Hematopoietic multipotent progenitor cell treated with erythropoietin and hydrocortisone succinate and interleukin-3 and kit ligand, for 15 days (in vitro differentiated cells): ENCODE measurements at places on chromosomes 3 and 15.

DNA sequence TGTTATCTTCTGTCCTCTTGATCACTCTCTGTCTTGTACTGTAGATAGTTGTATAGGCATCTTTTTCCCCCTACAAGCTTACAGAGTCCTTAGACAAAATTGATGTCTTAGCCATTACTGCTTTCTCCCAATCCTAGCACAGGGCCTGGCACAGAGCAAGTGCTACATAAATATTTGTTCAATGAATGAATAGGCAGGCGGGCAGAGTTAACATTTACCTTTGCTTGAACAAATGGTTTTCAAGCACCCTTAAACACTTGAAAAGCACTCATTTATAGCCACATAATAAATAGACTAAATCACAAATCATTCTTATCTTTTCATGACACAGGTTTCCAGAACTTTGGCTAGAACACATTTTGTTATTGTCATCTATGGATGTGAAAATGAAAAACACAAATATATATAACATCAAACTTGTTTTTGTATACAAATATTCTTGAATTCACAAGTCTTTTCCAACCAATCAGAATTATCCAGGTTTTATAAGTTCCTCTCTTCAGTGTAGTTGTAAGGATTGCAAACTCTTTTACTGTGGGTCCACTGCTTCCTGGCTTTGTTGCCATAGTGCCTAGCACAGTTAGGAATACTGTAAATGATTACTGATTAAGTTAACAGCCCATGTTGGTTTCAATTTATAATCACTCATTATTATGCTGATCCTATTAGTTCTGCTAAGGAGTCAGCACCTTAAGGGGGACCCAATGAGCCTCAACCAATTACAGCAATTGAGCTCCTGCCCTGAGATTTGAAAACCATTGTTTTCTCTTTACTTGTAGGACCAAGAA lies 61.9 kb downstream of the ISL2 start:
- DNase-seq, result no peak

DNA sequence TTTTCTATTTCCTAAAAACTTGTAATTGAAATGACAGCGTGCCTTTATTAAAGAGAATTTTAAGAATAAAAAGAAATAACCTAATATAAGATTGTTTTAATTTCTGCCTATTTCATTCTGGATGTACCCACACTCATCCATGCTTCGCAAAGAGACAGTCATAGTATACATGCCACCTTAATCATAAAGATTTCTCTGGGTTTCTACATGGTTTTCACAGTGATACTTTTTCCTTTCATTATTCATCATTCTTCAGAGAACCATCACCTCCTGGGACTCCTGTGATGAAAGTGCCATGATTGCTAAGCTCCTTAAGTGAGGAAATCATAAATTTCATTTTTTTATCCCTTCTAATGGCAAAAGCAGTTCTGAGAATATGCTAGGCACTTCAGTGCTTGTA lies 4.3 kb upstream of the CCR8 start:
- no peak for DNase-seq

GRCh38 chr3:156448300-156448699 lies 106.6 kb downstream of the SSR3 start:
- DNase-seq, result no peak

- no peak for DNase-seq
These were observed 35.9 kb downstream of the CCK start for GRCh38 chr3:42229942-42230688.

DNA sequence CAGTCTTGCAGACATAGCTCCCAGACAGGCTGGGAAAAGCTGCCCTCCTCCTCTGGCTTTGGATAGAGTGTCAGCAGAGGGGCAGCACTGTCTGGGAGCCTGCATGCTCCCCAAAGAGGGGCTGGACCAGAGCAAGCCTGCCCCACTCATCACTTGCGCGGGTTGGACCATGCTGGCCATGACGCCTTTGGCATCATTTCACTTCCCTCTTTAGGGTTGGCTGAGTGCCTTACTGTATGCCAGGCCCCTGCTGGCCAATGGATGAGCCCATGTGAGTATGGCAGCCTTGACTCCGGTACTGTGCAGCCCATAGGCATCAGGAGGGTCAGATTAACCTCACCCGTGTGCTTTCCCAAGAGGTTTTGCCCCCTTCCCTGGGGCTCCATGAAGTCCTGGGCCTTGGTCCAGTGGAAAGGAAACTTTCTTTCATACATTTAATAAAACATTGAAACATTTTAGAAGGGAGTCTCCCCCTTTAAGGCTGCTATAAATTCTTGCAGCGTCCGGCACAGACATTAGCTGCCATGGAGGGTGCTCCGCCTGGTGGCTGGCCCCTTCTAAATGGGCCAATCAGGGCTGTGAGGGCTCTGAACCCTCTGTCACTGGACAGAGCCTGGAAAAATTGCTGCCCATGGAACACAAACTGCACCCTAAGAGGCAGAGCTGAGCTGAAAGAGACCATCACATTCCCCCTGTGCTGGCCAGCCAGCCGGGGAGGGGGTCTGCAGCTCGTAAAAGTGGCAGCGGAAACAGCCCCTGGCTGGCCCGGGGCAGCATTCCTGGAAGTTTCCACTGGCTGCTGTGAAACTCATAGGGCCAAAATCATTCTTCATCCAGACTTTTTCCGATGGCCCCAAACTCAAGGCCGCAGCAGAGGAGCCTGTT lies 20.8 kb upstream of the DUSP7 start:
- no peak for DNase-seq

GRCh38 chr3:121758727-121759450 lies 9.3 kb upstream of the GOLGB1 start:
- DNase-seq, result no peak

- DNase-seq, result no peak
These were observed 8.9 kb upstream of the LRRK1 start for GRCh38 chr15:100909989-100910955.

DNA sequence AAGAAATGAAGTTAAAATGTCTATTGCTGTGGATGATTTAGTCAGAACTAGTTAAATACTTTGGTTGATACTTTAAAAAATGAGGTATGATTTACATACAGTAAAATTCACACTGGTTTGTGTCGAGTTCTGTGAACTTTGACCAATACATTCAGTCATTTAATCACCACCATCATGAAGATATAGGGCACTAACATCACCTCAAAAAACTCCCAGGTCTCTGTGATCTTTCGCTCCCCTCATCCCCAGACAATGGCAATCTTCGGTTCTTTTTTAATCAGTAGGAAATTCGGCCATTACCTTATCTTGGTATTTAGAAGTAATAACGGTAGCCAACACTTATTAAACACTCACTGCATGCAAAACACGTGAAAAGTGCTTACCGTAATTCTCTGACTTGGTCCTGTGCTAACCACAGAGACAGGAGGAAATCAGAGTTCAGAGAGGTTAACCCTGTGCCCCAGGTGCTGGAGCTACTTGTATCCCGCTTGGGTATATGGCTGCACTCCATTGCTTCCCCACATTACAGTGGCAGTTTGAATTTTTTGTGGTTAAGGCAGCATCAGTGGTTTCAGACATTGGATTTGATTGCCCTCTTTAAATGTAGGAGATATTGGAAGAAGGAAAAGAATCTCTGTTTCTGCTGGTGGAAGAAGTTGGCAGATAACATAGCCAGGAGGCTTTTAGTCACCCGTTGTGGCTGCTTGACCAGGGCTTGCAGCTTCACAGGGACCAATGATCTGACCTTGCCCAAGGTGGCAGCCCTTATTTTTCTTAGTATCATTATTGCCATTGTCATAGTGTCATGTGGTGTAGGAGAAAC lies 4.2 kb downstream of the PLCL2 start:
- DNase-seq, result no peak

DNA sequence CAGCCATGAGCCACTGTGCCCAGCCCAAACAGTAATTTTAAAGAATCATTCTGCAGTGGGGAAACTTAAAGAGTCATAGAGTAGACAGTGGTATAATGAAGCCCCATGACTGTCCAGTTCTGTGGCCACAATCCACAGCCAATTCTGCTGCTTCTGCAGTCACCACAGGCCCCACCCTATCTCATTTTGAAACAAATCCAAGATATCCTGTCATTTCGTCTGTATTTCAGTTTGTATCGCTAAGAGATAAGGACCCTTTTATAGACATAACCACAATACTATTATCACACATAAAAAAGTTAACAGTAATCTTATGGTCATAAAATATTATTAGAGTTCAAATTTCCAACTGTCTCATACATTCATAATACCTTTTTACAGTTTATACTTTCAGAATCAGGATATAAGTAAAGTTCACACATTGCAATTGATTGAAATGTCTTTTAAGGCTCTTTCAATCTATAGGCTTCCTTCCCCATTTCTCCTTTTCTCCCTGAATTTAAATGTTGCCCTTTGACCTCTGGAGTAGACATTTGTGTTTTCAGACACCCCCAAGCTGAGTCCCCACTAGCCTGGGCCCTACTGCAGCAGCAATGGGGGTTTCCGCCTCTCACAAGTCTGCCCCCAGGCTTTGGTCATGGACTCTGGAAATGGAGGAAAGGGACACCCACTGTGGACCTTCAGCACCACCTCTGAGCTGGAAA lies 4.2 kb upstream of the NUP210 start:
- no peak for DNase-seq

- peak; percentile 83 for DNase-seq
These were observed 1.8 kb upstream of the ZMYND10 start for GRCh38 chr3:50347187-50347813.

- DNase-seq, result no peak
These were observed 3.1 kb downstream of the GRIP2 start for GRCh38 chr3:14536837-14537589.

DNA sequence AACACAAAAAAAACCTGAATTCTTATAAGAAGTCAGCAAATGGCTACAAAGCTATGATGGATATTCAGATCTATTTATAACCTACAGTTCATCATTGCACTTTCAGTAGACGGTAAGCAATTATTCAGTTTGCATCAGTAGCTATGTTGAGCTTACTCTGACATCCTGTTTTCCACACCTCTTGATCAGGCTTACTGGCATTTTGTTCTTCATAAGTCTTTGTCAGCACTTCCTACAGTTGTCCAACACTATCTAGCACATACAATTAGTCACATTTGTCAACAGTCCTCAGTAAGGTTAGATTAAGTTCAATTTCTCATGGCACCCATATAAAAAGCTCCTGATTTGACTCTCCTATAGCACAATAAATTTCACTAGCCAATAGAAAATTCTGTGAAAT lies 71.2 kb upstream of the ST3GAL6 start:
- DNase-seq, result no peak

GRCh38 chr15:29433507-29434248 lies 164.1 kb upstream of the NSMCE3 start:
- no peak for DNase-seq

- DNase-seq, result no peak
These were observed 20.7 kb downstream of the CCDC12 start for GRCh38 chr3:46955801-46956259.

DNA sequence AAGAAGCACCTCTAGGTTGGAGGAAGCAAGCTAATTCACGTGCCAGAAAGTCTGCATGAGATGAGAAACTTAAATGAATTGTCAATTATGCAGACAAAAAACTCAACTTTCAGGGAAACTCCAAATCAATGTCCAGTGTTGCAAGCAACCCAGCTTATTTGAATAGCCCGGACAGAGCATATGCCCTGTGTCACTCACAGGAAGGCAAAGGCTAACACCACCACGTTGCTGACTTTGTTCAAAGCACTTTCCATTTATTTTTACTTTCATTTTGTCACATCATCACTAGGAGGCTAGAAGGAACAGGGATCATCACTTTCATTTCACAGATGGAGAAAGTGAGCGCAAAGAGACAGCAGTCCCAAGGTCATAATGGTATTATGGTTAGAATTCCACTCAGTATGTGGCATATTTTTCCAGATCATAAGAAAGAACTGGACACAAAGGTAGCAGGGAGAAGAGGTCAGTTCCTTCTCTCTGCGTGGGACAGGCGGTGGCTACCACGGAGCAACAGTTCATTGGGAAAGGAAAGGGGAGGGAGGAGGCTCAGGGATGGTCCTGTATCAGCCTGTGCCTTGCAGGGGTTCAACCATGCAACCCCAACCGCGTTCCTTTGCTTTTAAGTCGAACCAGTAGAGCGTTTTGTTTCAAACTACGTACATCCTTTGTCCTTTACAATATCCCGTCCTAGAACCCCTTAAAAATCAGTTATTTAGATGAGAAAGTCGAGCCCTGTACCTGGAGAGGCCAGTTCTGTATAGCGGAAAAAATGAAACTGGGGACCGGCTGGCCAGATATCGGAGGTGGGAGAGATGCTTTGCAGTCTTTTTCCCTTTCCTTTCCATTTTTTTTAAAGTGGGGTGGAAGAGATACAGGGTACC lies 1.1 kb downstream of the HEG1 start:
- DNase-seq, result no peak

GRCh38 chr3:68666429-68667136 lies 265.8 kb downstream of the TAFA4 start:
- DNase-seq, result no peak

GRCh38 chr15:71651750-71652186 lies 158.6 kb upstream of the NR2E3 start:
- DNase-seq, result no peak

GRCh38 chr3:186299327-186299726 lies 62.7 kb downstream of the DGKG start:
- no peak for DNase-seq

DNA sequence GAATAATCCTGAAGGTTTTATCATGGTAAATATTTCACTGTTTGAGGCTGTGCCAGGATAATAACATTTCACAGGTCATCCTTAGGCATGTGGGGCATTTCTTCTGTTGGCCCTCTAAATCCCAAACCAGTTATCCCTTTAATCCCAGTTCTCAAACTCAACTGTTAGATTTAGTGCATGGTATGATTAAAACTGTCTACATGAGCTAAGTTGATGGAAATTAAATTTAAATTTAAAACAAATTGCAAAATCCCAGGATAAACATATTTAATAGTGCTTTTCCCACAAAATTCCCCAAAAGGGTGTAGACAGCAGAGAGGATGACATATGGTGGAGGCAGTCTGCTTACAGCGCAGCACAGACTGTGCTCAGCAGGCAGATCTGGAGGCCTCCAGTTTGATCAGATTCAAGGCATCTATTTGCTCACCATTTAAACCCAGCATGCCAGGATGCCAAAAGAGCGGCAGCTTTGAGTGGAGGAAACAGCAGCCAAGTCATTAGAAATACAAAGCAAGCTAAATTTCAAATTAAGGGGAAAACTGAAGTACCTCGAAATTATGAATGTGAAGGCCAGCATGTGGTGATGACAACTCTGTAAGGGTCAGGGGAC lies 325.8 kb downstream of the KCNH8 start:
- no peak for DNase-seq

DNA sequence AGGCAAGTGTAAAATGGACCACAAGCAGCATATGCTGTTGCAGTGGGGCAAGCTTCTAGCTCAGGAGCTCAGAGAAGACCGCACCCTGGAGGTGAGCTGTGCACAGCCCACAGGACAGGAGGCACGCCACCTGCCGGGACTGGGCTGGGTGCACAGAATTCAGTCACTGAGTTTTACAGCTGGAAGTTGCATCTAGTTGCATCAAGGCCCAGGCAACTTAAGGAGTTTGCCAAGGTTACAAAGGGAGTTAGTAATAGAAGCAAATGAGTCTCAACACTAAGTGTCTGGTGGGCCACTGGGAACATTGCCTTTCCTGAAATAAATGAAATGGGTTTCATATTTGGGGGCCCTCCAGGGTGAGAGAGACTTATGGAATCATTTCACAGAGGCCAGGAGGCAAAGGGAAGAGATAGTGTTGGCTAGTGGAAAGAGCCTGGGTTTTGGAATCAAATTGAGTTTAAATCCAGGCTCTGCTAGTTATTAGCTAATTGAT lies 36.0 kb upstream of the TIMP4 start:
- no peak for DNase-seq

GRCh38 chr3:101631098-101631796 lies 45.7 kb downstream of the ZBTB11 start:
- DNase-seq, result no peak
